ENCODE measurements at places on chromosomes 2 and 18.

GRCh38 chr2:179455172-179455524 lies 190.5 kb upstream of the SESTD1 start:
- DNase-seq: no peak

DNA sequence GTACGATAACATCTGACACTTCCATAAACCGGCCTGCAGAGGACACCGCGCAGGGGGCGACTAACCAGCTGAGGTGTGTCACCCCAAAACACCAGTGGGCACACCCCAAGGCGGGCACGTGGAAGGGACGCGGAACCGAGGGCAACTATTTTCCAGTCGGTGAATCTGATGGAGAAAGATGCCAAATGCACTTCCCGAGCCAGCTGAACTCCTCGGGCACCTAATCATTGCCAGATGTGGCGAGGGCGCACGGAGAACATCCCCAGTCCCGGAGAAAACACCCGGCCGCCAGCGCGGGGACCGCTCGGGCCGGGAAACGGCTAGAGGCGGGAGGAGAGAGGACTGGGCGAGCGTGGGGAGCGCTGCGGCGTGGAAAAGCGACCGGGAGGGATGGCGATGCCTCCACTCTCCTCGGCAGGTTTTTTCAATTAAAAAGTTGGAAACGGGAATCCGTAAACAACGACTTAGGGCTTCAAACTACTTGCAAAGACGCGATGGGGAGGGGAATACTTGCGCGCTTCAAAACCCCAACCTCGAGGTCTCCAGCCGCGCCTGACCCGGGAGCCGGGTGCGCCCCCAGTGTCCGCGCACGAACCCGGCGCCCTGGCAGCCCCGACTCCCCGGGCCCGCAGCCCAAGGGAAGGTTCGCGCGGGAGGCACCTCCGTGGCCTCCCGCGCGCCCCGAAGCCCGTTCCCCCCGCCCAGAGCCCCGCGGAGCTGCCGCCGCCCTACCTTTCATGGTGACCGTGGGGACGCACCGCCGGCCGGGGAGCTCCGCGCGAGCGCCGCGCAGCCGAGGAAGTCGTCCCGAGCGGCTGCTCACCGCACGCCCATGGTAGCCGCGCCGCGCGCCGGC lies 497 bp downstream of the COLEC12 start:
- no peak for DNase-seq

DNA sequence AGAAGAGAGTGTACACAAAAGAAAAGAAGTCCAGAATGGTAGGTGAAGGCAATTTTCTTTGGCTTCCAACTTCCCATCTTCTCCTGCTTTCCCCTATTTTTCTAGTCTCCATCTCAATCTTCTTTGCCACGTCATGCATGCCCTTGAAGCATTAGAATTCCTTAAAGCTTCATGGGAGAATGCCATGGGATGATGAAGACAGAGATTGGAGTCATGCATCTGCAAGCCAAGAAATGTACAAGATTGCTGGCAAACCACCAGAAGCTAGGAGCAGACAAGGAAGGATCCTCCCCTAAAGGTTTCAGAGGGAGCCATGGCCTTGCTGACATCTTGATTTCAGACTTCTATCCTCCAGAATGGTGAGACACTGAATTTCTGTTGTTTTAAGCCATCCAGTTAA lies 305.9 kb downstream of the HRH4 start:
- DNase-seq: no peak

DNA sequence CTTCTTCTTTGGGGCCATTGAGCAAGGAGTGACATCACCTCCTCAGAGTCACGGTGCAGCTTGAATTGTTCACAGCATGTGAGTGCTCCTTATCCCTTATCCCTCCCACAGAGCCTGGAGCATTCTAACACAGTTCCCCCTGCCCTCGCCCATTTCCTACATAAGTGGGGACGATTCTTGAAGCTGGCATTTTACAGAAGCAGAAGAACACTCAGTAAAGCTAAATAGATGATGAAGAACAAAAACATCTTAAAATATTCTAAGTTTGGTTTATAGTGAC lies 135.8 kb upstream of the APCDD1 start:
- DNase-seq: no peak

GRCh38 chr2:240911641-240912265 lies 5.6 kb downstream of the CROCC2 start:
- no peak for DNase-seq

DNA sequence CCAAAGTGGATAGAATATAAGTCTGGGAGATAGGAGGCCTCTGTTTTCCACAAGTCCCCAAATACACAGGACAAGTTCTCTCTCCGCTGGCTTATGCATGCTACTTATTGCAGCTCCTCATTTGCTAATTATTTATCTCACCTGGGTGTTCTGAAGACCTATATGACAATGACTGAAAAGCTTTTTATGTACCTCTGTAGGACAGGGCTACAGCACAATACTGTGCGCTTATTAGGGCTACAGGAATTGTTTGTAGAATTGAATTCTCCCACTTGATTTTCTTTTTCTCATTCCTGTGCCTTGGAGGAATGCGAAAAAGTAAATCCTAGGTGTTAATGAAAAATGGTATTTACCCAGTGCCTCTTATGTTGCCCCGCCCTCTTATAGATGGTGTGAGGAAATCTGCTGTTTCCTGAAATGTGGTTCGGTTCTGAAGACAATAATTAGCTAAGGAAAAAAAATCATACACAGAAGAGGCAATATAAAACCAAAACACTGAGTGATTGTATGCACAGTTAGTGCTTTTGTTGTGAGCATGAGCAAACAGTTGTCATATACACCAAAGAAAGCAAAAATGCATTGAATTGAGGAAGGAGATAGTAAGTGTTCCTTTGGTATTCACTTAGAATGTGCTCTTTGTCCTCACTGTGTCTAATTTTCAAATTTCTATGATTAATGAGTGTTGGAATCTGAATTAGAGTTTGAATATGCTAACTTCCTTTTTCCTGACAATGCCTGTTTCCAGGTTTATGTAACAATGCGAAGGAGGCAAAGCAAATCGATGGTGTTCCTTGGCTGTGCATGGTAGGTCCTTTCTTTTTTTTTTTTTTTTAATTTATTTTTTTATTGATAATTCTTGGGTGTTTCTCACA lies 78.7 kb upstream of the PNPT1 start:
- DNase-seq: no peak

GRCh38 chr2:66433945-66434678 lies 813 bp upstream of the MEIS1 start:
- DNase-seq: peak; percentile 75

DNA sequence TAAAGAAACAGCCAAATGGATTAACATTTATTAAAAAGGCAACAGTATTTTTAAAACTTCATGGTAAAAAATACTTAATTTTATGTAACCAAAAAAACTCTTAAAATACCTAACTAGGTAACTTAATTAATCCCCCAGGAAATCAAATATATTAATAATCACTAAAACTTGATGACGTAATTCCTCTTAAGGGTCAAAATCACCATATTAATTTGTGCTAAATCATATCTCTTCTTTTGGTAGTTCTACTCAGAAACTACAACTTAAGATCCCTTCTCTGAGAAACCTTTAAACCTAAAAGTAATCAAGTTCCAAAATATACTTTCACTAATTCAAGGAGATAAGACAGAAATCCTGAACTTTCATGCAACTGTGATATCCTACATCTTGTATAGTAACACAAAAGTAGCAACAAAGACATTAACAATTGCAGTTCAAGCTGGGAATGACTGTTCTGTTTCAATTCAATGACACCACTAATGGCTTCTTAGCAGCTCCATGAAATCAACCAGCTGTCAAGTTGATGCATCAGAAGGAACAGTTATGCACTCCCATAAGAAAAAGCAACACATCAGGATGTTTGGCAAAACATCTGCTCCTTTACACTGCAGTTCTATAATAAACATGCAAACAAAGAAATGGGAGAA lies 4.0 kb downstream of the BAZ2B start:
- peak; percentile 43 for DNase-seq

GRCh38 chr2:108588070-108588668 lies 53.9 kb downstream of the LIMS1 start:
- no peak for DNase-seq

- no peak for DNase-seq
These were observed 33.9 kb downstream of the PTCD3 start for GRCh38 chr2:86139981-86140380.

GRCh38 chr2:8819194-8819593 lies 18.2 kb downstream of the KIDINS220 start:
- DNase-seq: no peak

DNA sequence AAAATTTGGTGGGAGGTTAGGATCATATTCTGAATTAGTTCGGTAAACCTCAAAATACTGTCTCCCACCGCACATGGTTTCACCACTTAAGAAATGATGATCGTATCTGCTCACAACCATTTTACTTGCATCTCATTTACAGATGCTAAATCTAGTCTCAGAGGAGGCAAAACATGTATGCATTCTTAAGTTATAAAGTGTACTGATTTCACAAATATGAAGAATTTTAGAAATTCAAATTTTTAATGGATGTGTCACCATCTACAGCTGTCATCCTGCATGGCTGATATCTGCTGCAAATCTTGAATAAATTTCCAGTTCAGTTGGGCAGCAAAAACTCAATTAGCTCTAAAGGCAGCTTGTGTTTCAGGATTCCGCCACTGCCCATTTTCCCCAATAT lies 243.3 kb upstream of the KCNJ3 start:
- no peak for DNase-seq

DNA sequence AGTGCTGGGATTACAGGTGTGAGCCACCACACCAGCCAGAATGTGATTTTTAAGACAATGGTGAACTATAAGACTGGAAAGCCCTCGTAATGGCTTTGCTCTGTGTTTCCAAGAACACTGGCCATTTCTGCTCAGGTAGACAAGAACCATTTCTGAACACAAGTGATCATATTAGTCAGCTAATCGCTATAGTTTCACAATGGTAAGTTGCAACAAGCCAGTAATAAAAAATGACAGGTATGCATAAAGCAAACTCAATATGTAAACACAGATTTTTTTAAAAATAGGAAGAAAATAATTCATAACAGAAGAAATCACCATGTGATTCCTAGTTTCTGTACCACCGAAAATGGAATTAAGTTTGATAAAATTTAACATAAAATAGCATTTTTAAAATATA lies 166.5 kb downstream of the THADA start:
- no peak for DNase-seq

GRCh38 chr2:45750484-45750883 lies 99.0 kb downstream of the PRKCE start:
- no peak for DNase-seq

Data from globus pallidus (tissue), 1 donor.